Left lung (tissue), 14 donors: ENCODE measurements at places on chromosomes 6 and 20. TPM values are rescaled to one million over a fixed set of nuclear protein-coding genes. Genes with fewer than 3 reads are reported as not detected.

DNA sequence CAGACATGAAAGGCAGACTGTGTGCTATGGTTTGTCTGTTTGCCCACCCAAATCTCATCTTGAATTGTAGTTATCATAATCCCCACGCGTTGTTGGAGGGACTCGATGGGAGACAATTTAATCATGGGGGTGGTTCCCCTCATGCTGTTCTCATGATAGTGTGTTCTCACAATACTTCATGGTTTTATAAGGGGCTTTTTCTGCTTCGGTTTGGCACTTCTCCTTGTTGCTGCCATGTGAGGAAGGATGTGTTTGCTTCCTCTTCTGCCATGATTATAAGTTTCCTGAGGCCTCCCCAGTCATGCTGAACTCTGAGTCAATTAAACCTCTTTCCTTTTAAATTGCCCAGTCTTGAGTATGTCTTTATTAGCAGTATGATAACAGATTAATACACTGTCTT, 47.2 kb upstream of the MICB start:
- DNase-seq, result no peak

Gene BCKDHB
- 26.1 TPM for total RNA-seq

DNA sequence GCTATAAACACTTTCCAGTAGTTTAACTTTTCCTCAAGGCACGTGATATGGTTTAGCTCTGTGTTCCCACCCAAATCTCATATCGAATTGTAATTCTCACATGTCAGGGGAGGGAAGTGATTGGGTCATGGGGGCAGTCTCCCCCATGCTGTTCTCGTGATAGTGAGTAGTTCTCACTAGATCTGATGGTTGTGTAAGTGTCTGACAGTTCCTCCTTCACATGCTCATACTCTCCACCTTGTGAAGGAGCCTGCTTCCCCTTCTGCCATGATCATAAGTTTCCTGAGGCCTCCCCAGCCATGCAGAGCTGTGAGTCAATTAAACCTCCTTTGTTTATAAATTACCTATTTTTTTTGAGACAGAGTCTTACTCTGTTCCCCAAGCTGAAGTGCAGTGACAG, 127.9 kb downstream of the DTNBP1 start:
- DNase-seq, result no peak

GRCh38 chr6:2733324-2733723, 17.4 kb downstream of the MYLK4 start:
- peak; percentile 79 for DNase-seq

DNA sequence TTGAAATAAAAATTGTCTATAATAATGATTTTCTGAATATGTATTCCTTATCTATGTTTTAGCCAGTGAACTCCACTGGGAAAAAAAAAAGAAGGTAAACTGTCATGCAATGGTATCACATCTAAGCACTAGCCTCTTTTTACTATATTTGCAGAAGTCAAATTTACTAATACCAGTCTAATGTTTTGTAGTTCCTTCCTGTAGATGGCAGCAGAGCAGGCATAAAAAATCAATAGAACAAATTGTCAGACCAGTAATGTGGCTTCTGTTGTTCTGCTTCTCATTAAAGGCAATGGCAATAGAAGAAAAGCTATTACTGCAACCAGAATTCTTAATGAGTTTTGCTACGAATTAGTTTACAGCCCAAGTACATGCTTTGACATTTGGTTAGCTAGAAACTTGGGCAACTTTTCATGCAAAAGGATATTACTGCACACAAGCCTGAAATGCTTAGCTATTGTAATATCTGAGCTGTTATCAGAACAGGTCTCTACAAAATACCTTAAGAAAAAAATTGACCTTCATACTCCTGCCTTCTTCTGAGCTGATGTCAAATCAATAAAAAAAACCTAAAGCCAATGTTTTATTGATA, 476.9 kb downstream of the KHDRBS2 start:
- DNase-seq, result peak; percentile 58

DNA sequence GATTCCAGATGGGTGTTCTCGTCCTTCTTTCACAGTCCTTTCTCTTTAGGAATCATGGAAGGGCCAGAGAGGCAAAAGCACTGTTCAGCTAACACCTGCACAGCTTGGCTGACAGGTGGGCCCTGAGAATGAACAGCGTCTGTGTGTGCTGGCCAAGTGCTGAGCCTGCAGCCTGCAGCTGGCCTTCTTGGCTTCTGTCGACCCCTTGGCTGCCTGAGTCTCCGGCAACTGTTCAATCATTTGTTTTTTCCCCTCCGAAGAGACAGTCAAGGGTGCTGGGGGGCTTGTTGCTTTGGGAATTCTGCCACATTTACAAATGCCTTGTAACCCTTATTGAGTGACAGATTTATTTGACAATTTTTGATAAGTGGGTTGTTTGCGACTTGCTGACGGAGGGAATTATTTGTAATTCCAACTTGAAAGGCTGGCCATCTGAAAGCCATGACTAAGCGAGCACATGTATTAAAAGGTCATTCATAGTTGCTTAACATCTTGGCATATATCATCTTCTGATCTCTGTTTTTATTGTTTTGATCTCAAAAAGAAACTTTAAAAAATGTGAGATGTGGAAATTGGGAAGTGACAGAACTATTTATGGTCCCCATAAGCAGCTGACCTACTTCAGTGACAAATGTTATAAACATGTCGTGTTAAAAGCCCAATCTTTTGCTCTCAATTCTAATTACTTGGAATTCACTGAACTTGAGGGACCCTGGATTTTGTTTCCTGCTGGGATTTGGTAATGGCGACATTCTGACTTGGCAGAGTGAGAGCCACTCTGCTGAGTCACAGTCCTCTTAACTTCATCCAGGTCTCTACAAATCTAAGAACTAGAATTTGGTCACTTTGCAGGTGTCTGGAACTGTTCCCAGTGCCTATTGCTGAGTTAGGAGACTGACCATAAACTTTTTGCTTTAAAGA, 41.9 kb upstream of the FERMT1 start:
- DNase-seq, result no peak

DNA sequence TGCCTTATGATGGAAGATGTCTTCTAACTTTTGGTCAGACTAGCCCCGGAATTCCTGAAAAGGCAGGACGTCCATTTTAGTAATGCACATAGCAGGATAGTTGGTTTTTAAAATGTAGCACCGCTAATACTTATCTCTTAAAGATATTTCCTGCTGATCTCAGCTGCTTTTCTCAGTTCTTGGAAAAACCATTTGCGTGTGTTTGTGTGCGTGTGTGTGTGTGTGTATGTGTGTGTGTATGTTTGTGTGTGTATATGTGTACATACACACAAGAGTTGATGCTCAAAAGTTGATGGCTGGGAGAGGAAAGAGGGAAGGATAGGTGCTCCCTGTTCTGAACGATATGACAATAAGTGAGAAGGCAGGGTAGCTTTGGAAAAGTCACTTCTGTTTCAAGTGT, 61.7 kb upstream of the SUPT3H start:
- DNase-seq, result no peak

GRCh38 chr6:41917528-41917927, 3.4 kb downstream of the MED20 start:
- no peak for DNase-seq

GRCh38 chr6:20203561-20204511, 8.4 kb downstream of the MBOAT1 start:
- no peak for DNase-seq

Gene CRISP2
- total RNA-seq, result not detected

GRCh38 chr6:22057962-22058361, 238.9 kb downstream of the PRL start:
- DNase-seq, result no peak

DNA sequence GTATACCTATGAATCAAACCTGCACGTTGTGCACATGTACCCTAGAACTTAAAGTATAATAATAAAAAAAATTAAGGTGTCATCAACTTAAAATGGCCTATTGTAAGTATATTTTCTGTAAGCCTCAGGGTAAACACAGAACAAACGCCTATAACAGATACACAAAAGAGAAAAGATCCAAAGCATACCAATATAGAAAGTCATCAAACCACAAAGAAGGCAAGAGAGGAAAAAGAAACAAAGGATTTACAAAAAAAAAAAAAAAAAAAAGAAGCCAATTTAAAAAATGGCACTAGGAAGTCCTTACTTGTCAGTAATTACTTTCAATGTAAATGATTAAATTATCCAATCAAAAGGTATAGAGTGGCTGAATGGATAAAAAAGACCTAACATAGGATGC, 24.6 kb upstream of the ASF1A start:
- DNase-seq, result no peak
